ENCODE measurements at places on chromosomes 2 and 18.

GRCh38 chr2:239806758-239807434 is 218.2 kb downstream of the NDUFA10 start:
- no peak for DNase-seq

DNA sequence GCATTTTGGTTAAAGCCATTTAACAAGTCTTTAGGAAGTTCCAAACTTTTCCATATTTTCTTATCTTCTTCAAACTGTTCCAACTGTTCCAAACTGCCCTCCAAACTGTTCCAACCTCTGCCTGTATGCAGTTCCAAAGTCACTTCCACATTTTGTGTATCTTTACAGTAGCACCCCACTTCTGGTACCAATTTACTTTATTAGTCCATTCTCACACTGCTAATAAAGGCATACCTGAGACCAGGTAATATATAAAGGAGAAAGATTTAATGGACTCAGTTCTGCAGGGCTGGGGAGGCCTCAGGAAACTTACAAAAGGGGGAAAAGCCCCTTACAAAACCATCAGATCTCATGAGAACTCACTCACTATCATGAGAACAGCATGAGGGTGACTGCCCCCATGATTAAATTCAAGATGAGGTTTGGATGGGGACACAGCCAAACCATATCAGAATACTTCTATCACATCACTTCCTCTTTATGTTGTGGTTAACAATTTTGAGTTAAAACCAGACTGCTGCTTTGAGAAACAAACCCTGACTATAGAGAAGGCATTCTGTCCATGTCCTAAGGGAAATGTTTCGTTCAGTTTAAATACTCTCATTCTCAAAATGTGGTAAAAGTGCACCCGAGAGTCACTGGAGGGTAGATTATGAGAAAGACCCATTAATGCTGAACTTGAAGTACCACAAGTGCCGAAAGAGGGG is 11.0 kb downstream of the IL18R1 start:
- DNase-seq, result no peak

DNA sequence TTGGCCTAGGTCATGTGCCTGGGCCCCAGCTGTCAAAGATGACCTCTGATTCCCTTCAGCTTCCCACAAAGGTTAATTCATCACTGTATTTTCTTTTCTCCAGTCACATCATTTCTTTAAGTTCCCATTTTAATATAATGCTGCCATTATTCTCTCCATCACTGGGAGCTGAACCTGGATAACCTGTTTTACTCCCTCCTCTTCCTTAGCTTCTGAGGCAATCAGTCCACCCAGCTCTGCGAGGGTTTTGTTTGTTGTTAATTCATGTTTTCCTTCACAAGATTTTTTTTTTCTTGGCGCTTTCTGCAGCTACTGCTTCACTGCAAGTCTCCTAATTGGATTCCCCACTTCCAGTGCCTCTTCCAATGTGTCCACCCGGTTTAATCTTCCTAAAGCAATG is 5.1 kb upstream of the EML4 start:
- DNase-seq, result no peak

GRCh38 chr2:171963198-171963597 is 36.6 kb upstream of the METAP1D start:
- no peak for DNase-seq

GRCh38 chr2:232802091-232802490 is 25.7 kb upstream of the KCNJ13 start:
- no peak for DNase-seq

DNA sequence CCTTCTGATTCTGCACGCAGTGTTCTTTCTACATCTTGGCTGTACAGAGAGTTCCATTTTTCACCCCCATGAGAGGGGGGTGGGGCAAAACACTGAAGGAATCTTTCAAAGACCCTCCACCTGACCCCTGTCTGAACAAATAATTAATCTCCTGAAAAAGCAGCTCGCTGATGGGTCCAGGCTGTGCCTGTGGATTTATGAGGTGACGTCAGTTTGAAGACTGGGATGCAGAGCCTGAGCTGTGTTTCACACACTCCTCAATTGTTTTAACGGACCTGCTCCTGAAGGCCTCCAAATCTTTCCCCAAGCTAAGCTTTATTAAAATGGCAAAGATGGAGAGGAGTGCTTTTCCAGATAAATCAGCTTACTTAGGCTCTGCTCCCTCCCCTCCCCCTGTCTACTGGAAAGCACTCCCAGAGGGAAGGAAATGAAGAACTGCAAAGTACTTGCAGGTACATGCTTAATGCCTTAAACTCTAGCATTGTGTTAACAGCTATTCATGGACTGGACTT is 390.2 kb upstream of the TNP1 start:
- no peak for DNase-seq

DNA sequence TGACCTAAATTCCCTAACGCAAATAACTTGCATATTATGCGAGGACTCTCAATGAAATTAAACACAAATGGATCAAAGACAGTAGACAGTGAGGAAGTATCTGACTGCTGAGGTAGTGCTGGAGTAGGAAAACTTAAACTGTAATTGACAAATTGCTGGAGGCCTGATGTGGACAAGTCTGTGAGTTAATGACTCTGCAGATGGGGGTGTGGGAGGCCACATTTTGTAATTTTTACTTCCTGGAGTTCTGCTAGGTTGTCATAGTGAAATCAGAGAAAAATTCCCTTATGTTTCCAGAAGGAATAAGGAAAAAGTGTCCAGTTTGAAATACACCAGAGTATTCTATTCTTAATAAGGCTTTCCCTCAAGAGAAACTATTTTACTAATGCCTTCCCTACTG is 333.0 kb upstream of the CNTNAP5 start:
- DNase-seq, result no peak

GRCh38 chr2:74383254-74383653 is 3.1 kb upstream of the DCTN1 start:
- DNase-seq, result no peak

All from Caco-2 (cell line).